Activated CD8-positive, alpha-beta memory T cell treated with anti-CD3 and anti-CD28 coated beads, Interleukin-2, amount 10 ng/mL, durations not matched to agents 7 days and 5 days (primary cell): ENCODE measurements at places on chromosomes 1 and 21. TPM values are rescaled to one million over a fixed set of nuclear protein-coding genes. Genes with fewer than 3 reads are reported as not detected.

The ZNF684 gene
- total RNA-seq = 8.7 TPM

The MAST2 gene
- total RNA-seq = 35.6 TPM

The PIAS3 gene
- 23.6 TPM for total RNA-seq

The HTR6 gene
- not detected for total RNA-seq

The KANK4 gene
- not detected for total RNA-seq

The CRABP2 gene
- 1.9 TPM for total RNA-seq

The OLFM3 gene
- not detected for total RNA-seq

DNA sequence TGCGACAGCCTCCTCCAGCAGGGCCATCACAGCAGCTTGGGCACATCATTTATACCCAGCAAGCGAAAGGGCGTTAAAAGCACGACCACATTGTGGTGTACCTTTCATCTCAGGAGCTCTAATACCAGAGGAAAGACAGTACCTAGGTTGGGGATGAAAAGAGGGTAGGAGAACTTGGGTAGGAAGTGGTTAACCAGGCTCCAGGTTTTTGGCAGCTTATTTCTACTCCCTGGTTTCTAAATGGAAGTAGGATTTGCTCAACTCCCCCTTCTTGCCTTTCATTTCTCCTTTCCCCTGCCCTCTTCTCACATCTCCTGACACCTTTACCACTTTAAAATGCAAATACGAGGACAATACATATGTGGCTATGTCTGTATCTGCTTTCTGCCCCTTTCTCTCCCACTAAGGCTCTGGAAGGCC, 30.2 kb downstream of the FAM177B start:
- no peak overlapping the region for H3K4me3 ChIP-seq
- H3K27ac ChIP-seq = no peak overlapping the region
- peaks cover 5% of the 10 kb centered on the region for H3K4me1 ChIP-seq
- no peak for DNase-seq

- no peaks in the 10 kb centered on the region for H3K36me3 ChIP-seq
- H3K27me3 ChIP-seq = peaks cover 8% of the 10 kb centered on the region
- no peak overlapping the region for H3K27ac ChIP-seq
Observed at GRCh38 chr1:1899266-1899966, 8.5 kb upstream of the GNB1 start.

- H3K4me3 ChIP-seq = no peak overlapping the region
- no peak overlapping the region for H3K27ac ChIP-seq
- no peaks in the 10 kb centered on the region for H3K36me3 ChIP-seq
- no peaks in the 10 kb centered on the region for H3K27me3 ChIP-seq
Observed at GRCh38 chr21:45996311-45997204, 15.0 kb downstream of the COL6A1 start.

DNA sequence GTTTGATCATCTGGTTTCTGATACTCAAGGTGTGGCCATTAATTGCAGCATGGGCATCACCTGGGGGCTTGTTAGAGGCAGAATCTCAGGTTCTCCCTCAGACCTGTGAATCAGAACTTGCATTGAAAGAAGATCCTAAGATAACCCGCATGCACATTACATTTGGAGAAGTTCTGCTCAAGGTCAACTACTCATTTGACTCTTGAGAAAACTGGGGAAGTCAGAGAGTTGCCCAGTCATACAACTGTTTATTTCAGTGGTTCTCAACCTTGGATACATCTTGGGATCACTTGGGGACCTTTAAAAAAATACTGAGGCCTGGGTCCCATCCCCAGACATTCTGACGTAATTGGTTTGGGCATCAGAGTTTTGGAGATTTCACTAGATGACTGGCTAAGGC, 30.5 kb downstream of the CAMTA1 start:
- no peak overlapping the region for H3K4me3 ChIP-seq
- no peak overlapping the region for H3K27ac ChIP-seq
- no peak for DNase-seq
- H3K4me1 ChIP-seq = peaks cover 14% of the 10 kb centered on the region
- no peaks in the 10 kb centered on the region for H3K27me3 ChIP-seq
- no peaks in the 10 kb centered on the region for H3K36me3 ChIP-seq

GRCh38 chr1:17141441-17142197, 22.4 kb upstream of the PADI2 start:
- no peaks in the 10 kb centered on the region for H3K4me1 ChIP-seq
- H3K4me3 ChIP-seq = no peak overlapping the region
- peaks cover 17% of the 10 kb centered on the region for H3K27me3 ChIP-seq
- no peak overlapping the region for H3K27ac ChIP-seq

DNA sequence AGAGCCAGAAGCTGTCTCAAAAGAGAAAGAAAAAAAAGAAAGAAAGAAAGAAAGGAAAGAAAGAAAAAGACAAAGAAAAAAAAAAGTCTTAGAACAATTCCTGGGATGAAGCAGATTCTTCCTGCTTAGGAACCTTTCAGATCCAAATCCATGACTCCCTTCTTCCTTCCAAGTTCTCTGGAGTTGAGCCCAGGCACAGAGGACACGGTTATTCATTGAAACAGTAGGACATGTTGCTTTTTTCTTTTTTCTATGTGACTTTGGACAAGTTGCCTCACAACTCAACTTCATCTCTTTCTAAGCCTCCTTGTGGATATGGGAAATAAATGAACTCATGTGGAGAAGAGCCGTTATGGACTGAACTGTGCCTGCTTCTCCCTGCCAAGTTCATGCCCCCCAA, 14.7 kb upstream of the TNFRSF8 start:
- DNase-seq = no peak
- H3K27me3 ChIP-seq = peaks cover 13% of the 10 kb centered on the region
- H3K4me3 ChIP-seq = no peak overlapping the region
- H3K36me3 ChIP-seq = no peaks in the 10 kb centered on the region
- H3K4me1 ChIP-seq = peaks cover 42% of the 10 kb centered on the region

DNA sequence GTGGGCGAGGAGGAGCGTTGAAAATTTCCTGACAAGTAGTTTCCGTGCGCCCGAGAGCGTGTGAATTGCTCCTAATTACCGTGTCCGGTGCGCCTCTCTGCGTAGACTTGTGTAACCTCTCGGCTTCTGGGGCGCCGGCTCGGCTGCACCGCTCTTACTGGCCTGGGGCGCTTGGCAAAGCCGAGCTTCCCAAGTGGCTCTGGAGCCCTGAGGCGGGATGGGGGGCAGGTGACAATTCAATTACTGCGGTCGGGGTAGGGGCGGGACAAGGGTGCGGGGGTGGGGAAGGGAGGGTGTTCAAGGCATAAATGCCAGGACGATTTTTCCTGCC, 392 bp upstream of the DMRTA2 start:
- H3K36me3 ChIP-seq = peaks cover 5% of the 10 kb centered on the region
- H3K27ac ChIP-seq = no peak overlapping the region

DNA sequence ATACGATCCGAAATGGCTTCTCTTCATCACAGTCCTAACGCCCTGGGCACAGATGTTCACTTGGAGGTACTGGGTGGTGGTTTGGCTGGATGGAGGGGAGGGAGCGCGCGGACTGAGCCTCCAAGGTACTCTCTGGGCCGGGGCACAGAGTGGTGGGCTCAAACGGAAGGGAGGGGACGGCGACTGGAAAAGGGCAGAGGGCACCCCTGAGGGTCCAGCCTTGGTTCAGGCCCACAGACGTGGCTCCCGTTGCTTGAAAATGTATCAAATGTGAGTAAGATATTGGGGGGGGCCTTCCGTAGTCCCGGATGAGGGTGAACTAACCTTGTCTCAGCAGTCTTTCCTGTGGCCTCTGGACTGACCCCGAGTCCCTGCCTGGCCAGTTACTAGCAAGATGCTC, 463 bp downstream of the IL12RB2 start:
- peak overlapping the region; percentile 85 for H3K27ac ChIP-seq
- peaks cover 61% of the 10 kb centered on the region for H3K4me1 ChIP-seq
- peak overlapping the region; percentile 82 for H3K4me3 ChIP-seq
- DNase-seq = no peak

GRCh38 chr1:65209005-65209885, 61.2 kb downstream of the AK4 start:
- H3K4me3 ChIP-seq = no peak overlapping the region
- peaks cover 4% of the 10 kb centered on the region for H3K36me3 ChIP-seq
- DNase-seq = no peak
- no peaks in the 10 kb centered on the region for H3K27me3 ChIP-seq
- no peak overlapping the region for H3K27ac ChIP-seq
- peaks cover 28% of the 10 kb centered on the region for H3K4me1 ChIP-seq

GRCh38 chr1:180267761-180268555, 37.9 kb downstream of the LHX4 start:
- no peak overlapping the region for H3K4me3 ChIP-seq
- H3K27ac ChIP-seq = no peak overlapping the region
- no peaks in the 10 kb centered on the region for H3K36me3 ChIP-seq
- no peaks in the 10 kb centered on the region for H3K4me1 ChIP-seq
- peak; percentile 36 for DNase-seq

GRCh38 chr1:209772126-209772525, 12.2 kb downstream of the C1orf74 start:
- peaks cover 36% of the 10 kb centered on the region for H3K4me1 ChIP-seq
- H3K27ac ChIP-seq = no peak overlapping the region
- H3K36me3 ChIP-seq = peaks cover 33% of the 10 kb centered on the region
- DNase-seq = no peak

- H3K4me1 ChIP-seq = peaks cover 8% of the 10 kb centered on the region
- H3K27me3 ChIP-seq = peaks cover 19% of the 10 kb centered on the region
- DNase-seq = no peak
- no peak overlapping the region for H3K27ac ChIP-seq
Observed at GRCh38 chr1:51612447-51612961, 4.4 kb upstream of the OSBPL9 start.

DNA sequence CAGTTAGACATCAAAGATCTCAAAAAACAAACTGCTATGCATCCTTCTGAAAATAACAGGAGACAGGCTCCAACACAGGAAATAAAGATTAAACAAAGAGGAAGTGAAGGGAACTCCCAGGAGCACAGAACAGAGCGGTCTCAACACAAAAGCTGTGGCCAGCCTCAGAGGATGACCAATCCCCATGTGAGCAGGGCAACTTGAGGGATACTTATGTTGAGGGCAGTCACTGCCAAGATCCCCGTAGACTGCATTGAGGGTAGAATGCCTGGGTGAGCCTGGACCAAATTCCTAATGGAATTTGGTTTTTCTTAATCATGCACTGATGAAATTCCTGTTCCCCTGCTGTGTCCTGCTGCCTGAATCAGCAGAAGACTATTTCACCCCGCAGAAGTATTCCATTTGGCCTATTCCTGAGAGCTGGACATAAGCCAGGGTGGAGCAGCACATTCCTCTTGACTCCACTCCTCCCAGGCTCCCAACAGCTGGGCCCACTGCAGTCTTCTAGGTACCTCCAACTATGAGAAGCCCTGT, 49.0 kb downstream of the JAK1 start:
- no peak for DNase-seq
- H3K36me3 ChIP-seq = peaks cover 8% of the 10 kb centered on the region
- H3K4me3 ChIP-seq = no peak overlapping the region
- H3K4me1 ChIP-seq = peaks cover 50% of the 10 kb centered on the region

DNA sequence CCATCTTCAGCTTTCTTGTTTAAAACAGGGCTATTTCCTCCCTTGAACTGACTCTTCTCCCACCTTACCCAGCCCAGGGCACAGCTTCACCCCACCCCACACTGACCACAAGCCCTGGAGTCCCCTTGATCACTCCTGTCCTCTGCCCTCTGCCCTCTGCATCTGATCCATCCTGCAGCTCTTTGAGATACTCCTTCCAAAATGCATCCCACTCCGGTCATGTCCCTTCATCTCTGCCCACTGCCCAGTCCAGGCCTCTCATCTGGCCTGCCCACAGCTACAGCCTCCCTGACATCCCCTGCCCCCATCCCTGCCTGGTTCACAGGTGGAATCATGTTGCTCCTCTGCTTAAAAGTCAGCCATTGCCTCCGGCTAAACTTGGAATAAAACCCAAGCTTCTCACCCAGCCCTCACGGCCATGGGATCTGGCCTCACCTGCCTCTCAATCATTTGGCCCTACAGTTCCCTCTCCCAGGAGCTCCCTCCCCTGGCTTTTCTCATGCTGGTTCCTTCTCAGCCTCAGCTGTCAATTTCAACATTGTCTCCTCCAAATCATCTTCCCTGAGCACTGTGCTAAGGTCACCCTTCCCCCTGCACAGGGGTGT, 202.0 kb downstream of the MATN1 start:
- no peaks in the 10 kb centered on the region for H3K27me3 ChIP-seq
- DNase-seq = peak; percentile 23
- H3K4me1 ChIP-seq = no peaks in the 10 kb centered on the region
- no peak overlapping the region for H3K4me3 ChIP-seq

DNA sequence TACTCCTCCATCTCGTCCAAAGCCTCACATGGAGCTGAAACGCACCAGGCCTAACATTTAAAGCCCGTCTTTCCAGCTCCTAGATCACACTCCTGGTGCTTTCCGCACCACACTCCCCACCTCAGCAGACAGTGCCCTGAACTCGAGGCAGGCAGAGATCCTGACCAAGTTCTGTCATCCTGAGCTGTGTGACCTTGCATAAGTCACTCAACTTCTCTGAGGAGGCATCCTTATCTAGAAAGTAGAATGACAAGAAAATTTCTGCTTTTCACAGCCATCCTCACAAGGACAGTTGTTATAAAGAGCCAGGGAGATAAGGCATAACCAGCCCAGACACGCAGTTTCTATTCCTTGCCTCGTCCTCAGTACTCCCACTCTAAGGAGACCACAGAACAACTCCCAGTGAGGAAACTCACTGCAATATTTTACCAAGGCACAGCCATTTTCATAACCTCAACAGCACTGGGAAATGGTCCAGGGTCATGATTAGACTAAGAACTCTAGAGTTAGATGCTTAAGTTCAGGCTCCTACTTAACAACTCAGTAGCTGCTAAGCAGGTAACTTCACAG, 3.1 kb downstream of the LRP8 start:
- peaks cover 27% of the 10 kb centered on the region for H3K36me3 ChIP-seq
- peaks cover 43% of the 10 kb centered on the region for H3K4me1 ChIP-seq
- peak overlapping the region; percentile 95 for H3K4me3 ChIP-seq
- DNase-seq = no peak
- H3K27me3 ChIP-seq = no peaks in the 10 kb centered on the region

DNA sequence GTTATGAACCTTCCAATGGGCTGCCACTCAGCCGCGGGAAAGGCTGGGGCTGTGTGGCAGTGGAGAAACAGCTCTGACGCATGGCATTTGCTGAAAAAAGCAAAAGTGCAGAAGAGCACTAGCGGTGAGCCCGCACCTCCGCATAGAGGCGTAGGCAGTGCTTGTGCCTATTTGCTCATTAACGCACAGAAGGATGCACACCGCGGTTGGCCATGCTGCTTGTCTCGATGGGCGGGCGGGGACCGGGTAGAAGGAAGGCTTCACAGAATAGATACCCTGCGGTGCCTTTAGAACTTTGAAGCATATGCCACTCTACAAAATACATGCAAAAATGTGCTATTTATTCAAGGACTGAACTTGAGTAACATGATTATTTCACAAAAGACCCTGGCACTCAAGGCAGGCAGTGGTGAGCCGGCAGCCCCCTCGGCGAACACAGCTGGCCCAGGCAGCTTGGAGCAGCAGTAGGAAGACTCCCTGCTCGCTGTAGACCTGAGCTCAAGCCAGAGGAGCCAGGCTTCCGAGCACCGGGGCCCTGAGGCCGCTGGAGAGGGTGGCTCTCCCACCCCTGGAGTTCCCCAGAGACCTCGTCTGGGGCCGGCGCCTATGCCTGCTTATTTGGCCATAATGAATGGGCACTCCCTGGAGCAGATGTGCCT, 71.5 kb downstream of the SIK1 start:
- H3K4me3 ChIP-seq = no peak overlapping the region
- H3K27ac ChIP-seq = no peak overlapping the region
- H3K27me3 ChIP-seq = no peaks in the 10 kb centered on the region
- H3K4me1 ChIP-seq = peaks cover 35% of the 10 kb centered on the region
- no peak for DNase-seq
